ENCODE measurements at places on chromosomes 3 and 15. TPM values are rescaled to one million over a fixed set of nuclear protein-coding genes. Genes with fewer than 3 reads are reported as not detected.

DNA sequence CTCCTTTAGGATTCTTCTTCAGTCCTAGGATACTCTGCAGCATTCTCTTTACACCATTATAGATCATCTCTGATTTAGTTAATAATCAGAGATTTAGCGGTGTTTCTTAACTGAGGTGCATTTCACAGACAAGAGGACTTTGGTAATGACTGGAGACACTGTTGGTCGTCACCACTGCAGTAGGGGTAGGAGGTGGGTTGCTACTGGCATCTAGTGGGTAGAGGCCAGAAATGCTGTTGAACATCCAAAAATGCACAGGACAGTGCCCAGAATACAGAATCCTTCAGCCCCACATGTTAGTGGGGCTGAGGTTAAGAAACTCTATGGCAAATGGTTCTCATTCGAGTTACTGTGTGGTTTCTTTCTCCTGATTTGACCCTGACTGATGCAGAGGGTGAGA is 80.4 kb upstream of the LMCD1 start:
- DNase-seq: no peak

DNA sequence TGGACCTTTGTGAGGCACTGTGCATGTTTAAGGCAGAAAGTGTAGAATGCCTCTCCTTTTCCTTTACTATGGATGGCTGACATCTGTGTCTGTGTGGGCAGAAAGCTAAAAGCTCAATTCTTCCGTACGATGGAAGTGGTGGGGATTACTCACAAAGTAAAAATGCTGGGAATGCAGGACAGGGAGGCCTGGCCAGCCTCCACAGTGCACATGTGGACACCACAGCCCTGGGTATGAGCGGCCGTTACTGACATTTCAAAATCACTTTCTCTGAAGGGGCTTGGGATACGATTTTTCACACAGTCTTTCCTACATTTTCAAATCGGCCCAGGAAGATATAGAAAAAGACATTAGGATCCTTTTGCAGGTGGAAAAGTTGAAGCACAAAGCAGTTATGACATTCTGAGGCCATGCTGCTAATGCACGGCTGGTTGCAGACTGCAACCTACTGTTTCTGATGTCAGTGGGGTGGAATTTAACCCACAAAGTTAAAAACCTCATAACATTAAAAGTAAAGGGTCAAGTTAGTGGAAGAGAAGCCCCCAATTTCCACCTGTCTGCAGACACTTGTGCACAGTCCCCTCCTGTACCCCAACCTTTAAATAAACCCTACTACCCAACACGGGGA is 27.9 kb downstream of the EHD4 start:
- no peak for DNase-seq

DNA sequence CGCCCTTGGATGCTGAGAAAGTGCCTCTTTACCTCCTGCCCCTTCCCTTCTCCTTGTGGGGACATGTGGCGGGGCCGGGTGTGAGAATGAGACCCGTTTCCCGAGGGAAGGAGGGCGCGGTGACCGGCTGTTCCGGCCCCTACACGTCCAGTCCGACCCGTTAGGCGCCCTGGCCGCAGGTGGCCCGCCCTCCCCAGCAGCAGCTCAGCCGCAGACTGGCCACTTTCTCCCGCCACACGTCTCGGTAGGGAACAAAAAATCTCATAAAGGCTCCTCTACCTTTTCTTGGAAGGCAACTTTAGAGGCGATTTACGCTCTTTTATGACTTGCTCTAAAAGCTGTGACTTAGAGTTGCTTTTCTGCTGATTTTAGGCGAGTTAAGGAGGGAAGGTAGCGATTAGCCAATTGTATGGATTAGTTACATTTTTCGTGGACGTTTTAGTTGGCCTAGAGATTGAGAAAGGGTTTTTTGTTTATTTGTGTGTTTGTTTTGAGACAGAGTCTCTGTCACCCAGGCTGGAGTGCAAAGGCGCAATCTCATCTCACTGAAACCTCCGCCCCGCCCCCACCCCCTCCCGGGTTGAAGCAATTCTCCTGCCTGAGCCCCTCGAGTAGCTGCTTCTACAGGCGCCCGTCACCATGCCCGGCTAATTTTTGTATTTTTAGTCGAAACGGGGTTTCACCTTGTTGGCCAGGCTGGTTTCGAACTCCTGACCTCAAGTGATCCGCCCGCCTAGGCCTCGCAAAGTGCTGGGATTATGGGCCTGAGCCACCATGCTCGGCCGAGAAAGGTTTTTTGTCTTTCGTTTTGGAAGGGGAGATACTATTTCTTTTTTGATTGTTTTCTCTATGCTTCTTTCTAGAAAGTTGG is 8.3 kb upstream of the PGPEP1L start:
- DNase-seq: no peak

DNA sequence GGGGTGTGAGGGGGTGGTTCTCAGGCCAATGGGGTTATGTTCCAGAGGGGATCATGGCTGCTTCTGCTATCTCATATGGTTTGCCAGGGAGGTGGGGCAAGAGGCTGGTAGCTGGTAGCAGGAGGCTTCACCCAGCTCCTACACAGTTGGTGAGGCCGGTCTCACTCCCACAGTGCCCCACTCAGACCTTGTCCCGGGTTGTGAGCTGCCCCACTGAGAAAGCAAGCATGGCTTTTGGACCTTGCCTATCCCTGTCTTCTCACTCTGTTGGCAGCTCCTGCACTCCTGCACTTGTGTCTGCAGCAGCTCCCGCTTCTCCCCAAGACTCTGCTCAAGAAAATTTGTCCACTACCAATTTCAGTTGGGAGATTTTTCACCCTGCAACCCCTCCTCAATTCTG is 46.1 kb downstream of the MYRIP start:
- DNase-seq: no peak

GRCh38 chr3:72906154-72906553 is 18.3 kb downstream of the GXYLT2 start:
- DNase-seq: no peak

DNA sequence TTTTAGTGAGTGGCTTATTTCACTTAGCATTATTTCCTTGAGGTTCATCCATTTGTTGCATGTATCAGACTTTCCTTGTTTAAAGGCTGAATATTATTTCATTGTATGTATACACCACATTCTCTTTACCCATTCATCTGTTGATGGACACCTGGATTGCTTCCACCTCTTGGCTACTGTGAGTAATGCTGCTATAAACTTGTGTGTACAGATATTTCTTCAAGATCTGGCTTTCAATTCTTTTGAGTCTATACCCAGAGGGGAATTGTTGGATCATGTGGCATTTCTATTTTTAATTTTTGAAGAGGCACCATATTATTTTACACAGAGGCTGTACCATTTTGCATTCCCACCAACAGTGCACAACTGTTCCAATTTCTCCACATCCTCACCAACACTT is 313.5 kb downstream of the RPLP1 start:
- no peak for DNase-seq

Gene MEIS2
- polyA plus RNA-seq: not detected

Gene RNF111
- polyA plus RNA-seq: 19.1 TPM

Gene LMOD3
- polyA plus RNA-seq: not detected
